ENCODE measurements at places on chromosomes 2 and 18. TPM values are rescaled to one million over a fixed set of nuclear protein-coding genes. Genes with fewer than 3 reads are reported as not detected.

Gene IL36G
- not detected for total RNA-seq

Gene CD8B
- not detected for total RNA-seq

Gene VIT
- total RNA-seq: 3.6 TPM

Gene MERTK
- total RNA-seq: 12.3 TPM

Gene EMX1
- total RNA-seq: 3.7 TPM

Gene OBSL1
- 53.4 TPM for total RNA-seq

Measured in endothelial cell (in vitro differentiated cells).